ENCODE measurements at places on chromosomes 1 and 21.

- DNase-seq: no peak
Measured at GRCh38 chr1:77975386-77975785, 3.5 kb downstream of the FUBP1 start.

DNA sequence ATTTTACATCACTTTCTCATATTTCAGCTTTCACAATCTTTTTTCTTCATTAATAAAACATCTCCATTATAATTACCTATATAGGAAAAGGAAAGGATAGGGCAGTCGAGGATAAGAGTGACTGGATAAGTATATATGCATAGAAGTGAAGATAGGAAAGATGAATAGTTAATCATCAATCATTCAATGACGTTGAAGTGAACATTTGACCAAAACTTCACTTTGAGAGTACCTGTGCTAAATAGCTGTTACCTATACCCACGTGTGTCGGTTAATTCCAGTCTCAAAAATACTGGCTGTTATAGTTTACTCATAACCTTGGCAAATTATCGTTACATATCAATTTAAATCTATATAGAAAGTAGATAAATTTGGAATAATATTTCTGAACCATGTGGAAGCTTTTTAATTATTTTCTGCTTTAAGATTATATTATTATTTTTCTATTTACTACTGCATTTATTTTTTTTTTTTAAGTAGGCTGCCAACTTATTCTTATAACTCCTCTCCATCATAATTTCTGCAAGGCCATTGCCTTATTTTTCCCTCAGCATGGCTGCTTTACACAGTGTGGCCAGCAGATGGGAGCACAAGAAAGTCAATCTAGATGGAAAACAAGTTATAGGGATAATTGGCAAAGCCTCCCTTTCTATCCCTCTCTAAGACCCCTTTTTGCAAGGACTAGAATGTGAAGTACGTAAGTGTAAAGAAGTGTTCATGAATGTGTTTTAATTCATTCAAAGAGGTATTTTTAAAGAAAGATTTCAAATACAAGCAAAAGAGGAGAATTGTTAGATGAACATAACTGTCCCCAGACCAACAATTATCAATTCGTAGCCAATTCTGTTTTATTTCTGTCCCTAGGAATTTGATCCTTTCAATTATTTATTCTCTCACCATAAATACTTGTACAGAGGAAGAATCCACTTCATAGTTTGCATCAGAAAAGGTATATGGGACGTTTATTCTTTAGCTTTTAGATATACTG lies 290.4 kb downstream of the KCNT2 start:
- DNase-seq: peak; percentile 45

- no peak for DNase-seq
Measured at GRCh38 chr1:3846541-3846940, 10.5 kb downstream of the CEP104 start.

GRCh38 chr1:225699336-225699735 lies 46.4 kb upstream of the ENAH start:
- no peak for DNase-seq

DNA sequence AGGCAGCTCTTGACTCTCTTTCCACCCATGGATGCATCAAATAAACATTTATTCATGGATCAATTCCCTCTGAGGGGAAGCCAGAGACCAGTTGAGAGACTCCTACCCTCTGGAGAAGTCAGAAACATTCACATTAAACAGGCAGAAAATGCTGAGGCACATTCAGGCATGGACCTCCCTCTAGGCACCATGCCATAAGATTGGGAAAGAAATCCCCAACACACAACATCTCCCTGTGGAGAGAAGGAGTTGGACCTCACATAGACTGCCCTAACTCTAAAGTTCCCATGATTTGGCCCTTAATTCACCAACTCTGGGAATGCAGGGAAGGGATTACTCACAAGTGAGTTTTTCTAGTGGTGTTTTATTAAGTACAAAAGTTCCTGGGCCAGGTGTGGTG lies 415.3 kb upstream of the C1orf87 start:
- no peak for DNase-seq

GRCh38 chr21:28513428-28513827 lies 479.2 kb downstream of the LTN1 start:
- no peak for DNase-seq

- DNase-seq: peak; percentile 24
Measured at GRCh38 chr1:151710187-151710840, 6.3 kb downstream of the CELF3 start.

DNA sequence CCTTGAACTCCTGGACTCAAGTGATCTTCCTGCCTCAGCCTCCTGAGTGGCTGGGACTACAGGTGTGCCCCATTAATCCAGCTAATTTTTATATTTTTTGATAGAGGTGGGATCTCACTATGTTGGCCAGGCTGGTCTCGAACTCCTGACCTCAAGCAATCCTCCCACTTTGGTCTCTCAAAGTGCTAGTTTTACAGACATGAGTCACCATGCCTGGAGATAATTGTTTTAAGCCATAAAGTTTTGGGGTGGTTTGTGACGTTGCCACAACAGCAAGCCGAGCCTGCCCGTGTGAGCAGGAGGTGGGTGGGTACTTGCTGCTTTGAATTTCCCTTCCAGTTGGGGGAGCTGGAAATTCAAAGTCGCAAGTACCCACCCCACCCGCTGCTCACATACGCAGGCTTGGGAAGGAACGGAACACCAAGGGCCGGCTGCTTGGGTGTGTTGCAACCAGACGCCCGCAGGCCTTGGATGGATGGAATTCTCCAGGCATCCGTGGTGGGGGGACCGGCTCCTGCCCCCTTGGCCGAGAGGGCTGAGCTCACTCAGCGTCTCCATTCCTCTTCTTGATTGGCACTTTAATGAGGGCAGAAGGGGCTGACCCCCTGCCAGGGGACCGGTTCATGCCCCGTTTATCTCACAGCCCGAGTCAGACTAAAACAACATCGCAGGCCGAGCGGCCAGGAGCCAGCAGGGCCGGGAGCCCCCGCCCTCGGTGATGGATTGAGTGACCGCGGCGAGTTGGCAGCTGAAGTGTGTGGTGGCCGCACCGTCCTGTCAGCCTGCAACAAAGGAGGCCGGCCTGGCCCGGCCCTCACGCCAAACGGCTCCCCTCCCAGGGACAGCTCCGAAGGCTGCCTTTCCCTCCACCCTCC lies 78.1 kb downstream of the DHRS3 start:
- DNase-seq: no peak

DNA sequence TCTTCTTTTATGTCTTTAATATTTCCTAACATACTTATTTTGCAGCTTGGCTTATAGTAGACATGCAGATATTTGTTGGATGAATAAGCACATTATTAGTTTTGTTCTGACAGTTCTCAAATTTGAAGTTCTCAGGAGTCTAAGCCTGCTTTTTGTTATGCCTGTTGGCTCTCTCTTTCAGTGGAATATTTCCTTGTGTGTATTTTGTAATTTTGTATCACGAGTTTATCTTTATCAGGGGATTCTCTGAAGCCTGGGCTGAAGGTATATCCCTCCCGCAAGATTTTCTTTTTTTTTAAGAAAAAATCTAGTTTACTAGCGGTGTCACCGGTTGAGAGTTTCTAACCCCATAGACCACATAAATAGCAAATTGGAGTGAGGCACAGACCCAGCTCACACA lies 105.9 kb downstream of the RGL1 start:
- no peak for DNase-seq

GRCh38 chr1:30321246-30321910 lies 402.0 kb downstream of the MATN1 start:
- no peak for DNase-seq
